ENCODE measurements at places on chromosomes 3 and 15. TPM values are rescaled to one million over a fixed set of nuclear protein-coding genes. Genes with fewer than 3 reads are reported as not detected.

Gene PML
- total RNA-seq: 116 TPM

- no peaks in the 10 kb centered on the region for H3K36me3 ChIP-seq
- no peak for DNase-seq
- H3K4me3 ChIP-seq: no peak overlapping the region
- no peaks in the 10 kb centered on the region for H3K4me1 ChIP-seq
These were observed 1039.8 kb upstream of the SEMA6D start for GRCh38 chr15:46677491-46677890.

- H3K36me3 ChIP-seq: no peaks in the 10 kb centered on the region
- DNase-seq: no peak
- H3K4me3 ChIP-seq: no peak overlapping the region
- no peak overlapping the region for H3K27ac ChIP-seq
- no peaks in the 10 kb centered on the region for H3K27me3 ChIP-seq
These were observed 5.1 kb upstream of the TM6SF1 start for GRCh38 chr15:83102346-83102745.

DNA sequence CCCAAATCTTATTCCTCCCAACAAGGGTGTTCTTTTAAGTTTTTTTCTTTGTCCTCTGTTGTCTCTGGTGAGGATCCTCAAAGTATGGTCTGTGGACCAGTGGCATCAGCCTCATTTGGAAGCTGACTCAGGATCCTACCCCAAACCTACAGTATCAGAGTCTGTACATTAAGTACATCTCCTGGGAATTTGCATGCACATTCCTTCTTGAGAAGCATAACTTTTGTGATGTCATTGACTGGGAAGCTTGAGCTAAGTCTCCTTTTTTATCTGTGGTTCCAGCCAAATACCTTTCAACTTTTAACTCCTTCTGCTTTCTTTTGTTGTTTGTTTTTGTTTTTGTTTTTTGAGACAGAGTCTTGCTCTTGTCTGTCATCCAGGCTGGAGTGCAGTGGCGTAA is 40.5 kb downstream of the ARMC8 start:
- no peaks in the 10 kb centered on the region for H3K4me1 ChIP-seq
- DNase-seq: no peak
- no peaks in the 10 kb centered on the region for H3K27me3 ChIP-seq
- no peaks in the 10 kb centered on the region for H3K36me3 ChIP-seq
- H3K27ac ChIP-seq: no peak overlapping the region
- no peak overlapping the region for H3K4me3 ChIP-seq

GRCh38 chr15:23954931-23955330 is 267.8 kb upstream of the NDN start:
- no peak overlapping the region for H3K4me3 ChIP-seq
- H3K27ac ChIP-seq: no peak overlapping the region
- no peaks in the 10 kb centered on the region for H3K36me3 ChIP-seq
- H3K27me3 ChIP-seq: no peaks in the 10 kb centered on the region
- no peak for DNase-seq

DNA sequence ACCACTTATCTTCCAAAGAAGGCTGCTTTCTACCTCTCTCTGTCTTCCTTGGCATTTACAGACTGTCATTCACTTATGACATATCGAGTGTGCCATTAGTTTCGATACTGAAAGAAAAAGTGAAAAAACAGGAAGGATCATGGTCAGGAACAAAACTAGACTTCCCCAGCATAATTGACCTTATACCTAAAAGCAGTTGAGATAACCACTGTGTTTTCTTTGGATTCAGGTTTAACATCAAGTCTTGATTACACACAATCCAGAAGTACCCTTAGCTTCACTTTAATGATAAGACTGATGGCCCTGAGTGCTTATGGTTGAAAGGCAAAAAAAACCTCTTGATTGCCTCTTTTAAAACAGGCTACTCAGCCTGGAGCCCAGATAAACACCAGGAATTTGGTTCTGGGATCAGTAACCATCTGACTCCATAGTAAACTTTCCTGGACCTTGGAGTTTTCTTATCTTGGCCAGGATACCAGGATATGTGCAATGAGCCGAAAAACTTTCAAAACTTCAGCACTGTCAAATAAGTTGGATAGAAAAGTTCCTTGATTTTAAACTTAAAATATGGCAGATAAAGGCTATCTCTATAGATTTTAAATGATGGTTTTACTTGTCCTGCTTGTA is 5.0 kb upstream of the UACA start:
- no peaks in the 10 kb centered on the region for H3K4me1 ChIP-seq
- no peaks in the 10 kb centered on the region for H3K27me3 ChIP-seq
- H3K4me3 ChIP-seq: peak overlapping the region; percentile 9
- DNase-seq: no peak
- no peak overlapping the region for H3K27ac ChIP-seq

- H3K27ac ChIP-seq: no peak overlapping the region
- H3K4me1 ChIP-seq: no peaks in the 10 kb centered on the region
- no peaks in the 10 kb centered on the region for H3K36me3 ChIP-seq
- no peaks in the 10 kb centered on the region for H3K27me3 ChIP-seq
- no peak for DNase-seq
- H3K4me3 ChIP-seq: no peak overlapping the region
These were observed 10.0 kb upstream of the ST8SIA2 start for GRCh38 chr15:92383519-92384324.

DNA sequence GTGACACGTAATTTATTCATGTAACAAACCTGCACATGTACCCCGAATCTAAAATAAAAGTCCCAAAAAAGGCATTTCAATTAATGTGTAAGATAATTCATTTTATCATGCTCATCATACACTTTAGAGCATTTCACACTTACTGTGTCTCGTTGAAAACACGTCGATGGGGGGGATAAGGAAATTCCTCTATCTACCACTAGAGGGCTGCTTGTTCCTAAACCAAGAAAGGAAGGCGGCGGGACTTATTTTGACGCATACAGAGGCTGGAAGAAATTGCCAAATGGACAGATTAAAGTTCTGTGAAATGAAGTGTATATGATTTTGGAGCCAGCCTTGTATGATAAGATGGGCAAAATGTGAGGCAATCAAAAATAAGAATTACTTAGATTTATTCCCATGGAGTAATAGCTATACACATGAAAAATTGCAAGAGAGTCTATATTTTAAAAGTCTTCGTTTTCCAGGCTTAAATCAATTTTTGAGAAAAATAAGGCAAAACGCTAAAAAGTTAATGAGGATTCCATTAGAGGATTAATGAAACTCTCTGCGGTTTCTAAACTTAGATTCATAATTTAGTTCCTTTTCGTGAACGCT is 346.8 kb downstream of the CNTN3 start:
- no peak overlapping the region for H3K27ac ChIP-seq
- no peak overlapping the region for H3K4me3 ChIP-seq
- no peaks in the 10 kb centered on the region for H3K36me3 ChIP-seq
- H3K27me3 ChIP-seq: no peaks in the 10 kb centered on the region

- H3K4me1 ChIP-seq: no peaks in the 10 kb centered on the region
- no peaks in the 10 kb centered on the region for H3K27me3 ChIP-seq
- no peaks in the 10 kb centered on the region for H3K36me3 ChIP-seq
These were observed 188.0 kb downstream of the SOX2 start for GRCh38 chr3:181899702-181900101.

GRCh38 chr15:41150279-41150678 is 34.2 kb upstream of the INO80 start:
- no peak overlapping the region for H3K4me3 ChIP-seq
- H3K27ac ChIP-seq: no peak overlapping the region
- no peaks in the 10 kb centered on the region for H3K4me1 ChIP-seq
- H3K27me3 ChIP-seq: no peaks in the 10 kb centered on the region

DNA sequence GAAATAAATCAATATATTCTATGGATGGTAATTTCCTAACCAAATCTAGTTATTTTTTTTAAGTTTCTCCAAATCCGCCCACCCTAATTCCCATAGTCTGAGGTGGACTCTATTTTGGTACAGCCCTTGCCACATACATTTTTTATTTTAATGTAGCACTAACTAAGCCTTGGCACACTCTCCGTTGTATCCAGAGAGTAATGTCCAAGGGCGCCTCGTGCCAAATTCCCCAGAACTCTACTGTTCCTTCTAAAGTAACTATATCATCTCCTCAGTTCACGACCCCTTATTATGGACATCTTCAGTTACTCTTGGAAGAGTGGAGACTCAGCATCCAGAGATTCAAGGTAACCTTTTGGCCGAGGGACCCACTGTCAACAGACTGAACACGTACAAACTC is 1.3 kb downstream of the VGLL3 start:
- peaks cover 8% of the 10 kb centered on the region for H3K27me3 ChIP-seq
- H3K27ac ChIP-seq: no peak overlapping the region
- peaks cover 6% of the 10 kb centered on the region for H3K4me1 ChIP-seq

- no peak overlapping the region for H3K27ac ChIP-seq
- no peaks in the 10 kb centered on the region for H3K36me3 ChIP-seq
- H3K4me1 ChIP-seq: no peaks in the 10 kb centered on the region
- H3K27me3 ChIP-seq: no peaks in the 10 kb centered on the region
These were observed 43.2 kb upstream of the TSEN2 start for GRCh38 chr3:12440927-12441714.

Gene BCL6
- 16.1 TPM for total RNA-seq

GRCh38 chr3:129065016-129065719 is 4.6 kb downstream of the GP9 start:
- no peaks in the 10 kb centered on the region for H3K36me3 ChIP-seq
- H3K4me3 ChIP-seq: no peak overlapping the region
- no peaks in the 10 kb centered on the region for H3K27me3 ChIP-seq
- no peaks in the 10 kb centered on the region for H3K4me1 ChIP-seq
- peak; percentile 64 for DNase-seq

DNA sequence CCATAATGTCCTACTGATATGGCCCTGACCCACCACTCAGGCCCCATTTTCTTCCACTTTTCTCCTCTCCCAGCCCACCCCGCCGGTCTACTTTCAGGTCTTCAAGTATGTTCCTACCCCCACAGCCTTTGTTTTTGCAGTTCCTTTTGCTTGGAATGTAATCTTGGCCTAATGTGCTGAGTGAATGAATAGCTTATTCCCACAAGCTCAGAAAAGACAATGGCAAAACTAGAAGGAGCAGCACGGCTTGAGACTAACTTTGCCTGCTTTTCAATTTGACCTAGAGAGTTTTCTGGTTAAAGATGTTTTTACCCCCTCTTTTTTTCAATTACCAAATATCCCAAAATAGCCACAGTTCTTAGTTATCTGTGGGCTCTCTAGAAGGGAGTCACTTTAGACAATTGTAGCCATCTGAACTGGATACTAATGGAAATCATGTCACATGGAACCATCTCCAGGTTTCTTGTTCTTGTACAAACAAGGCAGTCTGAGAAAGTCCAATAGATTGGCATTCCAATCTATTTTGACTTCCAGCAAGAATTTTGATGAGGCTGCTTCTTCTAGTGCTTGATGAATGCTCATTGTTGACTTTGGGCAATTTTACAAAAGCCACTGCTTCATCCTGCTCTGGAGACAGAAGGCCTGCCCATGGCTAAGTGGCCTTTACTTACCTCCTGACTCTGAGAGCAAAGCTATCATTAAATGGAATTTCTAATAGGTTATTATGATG is 16.3 kb upstream of the LMCD1 start:
- H3K27ac ChIP-seq: no peak overlapping the region
- H3K4me3 ChIP-seq: no peak overlapping the region
- no peaks in the 10 kb centered on the region for H3K4me1 ChIP-seq
- H3K27me3 ChIP-seq: no peaks in the 10 kb centered on the region
- DNase-seq: no peak
- no peaks in the 10 kb centered on the region for H3K36me3 ChIP-seq

GRCh38 chr3:112333002-112333380 is at the start of gene CD200:
Gene CD200, plus strand, starts transcription at chr3:112333156. Its CDS starts 57 bp downstream, at chr3:112333213.
- H3K27me3 ChIP-seq: no peaks in the 10 kb centered on the region
- no peaks in the 10 kb centered on the region for H3K36me3 ChIP-seq
- peak within 1 kb of the TSS; percentile 57 for H3K4me3 ChIP-seq
- DNase-seq: peak; percentile 74

GRCh38 chr15:39588531-39589192 is 7.8 kb downstream of the THBS1 start:
- H3K27me3 ChIP-seq: no peaks in the 10 kb centered on the region
- no peaks in the 10 kb centered on the region for H3K36me3 ChIP-seq
- H3K4me1 ChIP-seq: peaks cover 12% of the 10 kb centered on the region
- DNase-seq: no peak
- H3K4me3 ChIP-seq: no peak overlapping the region
- H3K27ac ChIP-seq: no peak overlapping the region

Gene STRIT1
- total RNA-seq: not detected

DNA sequence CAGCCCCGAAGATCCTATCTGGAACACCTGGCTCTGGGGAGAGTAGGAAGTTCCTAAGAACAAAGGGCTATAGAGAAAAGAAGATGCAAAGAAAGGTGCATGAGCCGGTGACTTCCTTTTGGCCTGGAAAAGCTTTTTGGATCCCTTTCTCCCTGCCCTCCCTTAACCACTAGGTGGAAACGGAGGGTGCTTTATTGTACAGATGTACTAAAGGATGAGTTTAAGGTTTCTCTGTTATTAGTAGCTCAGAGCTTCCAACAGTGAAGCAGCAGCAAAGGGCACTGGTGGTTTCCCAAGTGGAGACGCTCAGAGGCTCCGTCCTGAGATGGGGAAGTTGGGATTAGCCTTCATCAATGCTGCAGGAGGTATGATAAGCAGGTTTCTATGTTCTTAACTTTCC is 5.9 kb upstream of the ADGRG7 start:
- H3K27ac ChIP-seq: peak overlapping the region; percentile 4
- H3K27me3 ChIP-seq: no peaks in the 10 kb centered on the region
- H3K36me3 ChIP-seq: no peaks in the 10 kb centered on the region
- DNase-seq: no peak
- H3K4me3 ChIP-seq: no peak overlapping the region
- H3K4me1 ChIP-seq: no peaks in the 10 kb centered on the region

GRCh38 chr15:64987136-64987535 is 2.6 kb downstream of the SPG21 start:
- H3K27ac ChIP-seq: no peak overlapping the region
- no peaks in the 10 kb centered on the region for H3K4me1 ChIP-seq
- no peaks in the 10 kb centered on the region for H3K36me3 ChIP-seq
- H3K4me3 ChIP-seq: no peak overlapping the region

Gene FAM107A
- 11.0 TPM for total RNA-seq

DNA sequence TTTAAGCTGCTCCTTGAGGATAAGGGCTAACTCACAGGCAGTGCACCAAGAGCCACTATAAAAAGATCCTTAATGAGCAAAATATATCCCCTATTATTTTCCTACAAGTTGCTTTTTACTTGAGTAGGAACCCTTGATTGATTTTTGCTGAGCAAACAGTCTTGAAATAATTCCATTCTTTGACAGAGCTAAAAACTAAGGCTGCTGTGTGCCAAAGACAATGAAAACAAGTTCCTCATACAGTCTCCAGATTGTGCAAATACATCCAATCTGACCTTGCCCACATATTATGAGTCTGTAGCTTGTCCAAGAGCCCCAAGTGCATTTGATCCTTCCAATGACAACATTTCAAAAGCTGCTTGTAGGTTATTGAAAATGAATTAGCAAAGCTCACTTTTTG is 15.0 kb downstream of the PRKAR2A start:
- no peak overlapping the region for H3K27ac ChIP-seq
- H3K36me3 ChIP-seq: no peaks in the 10 kb centered on the region
- no peaks in the 10 kb centered on the region for H3K27me3 ChIP-seq
- H3K4me3 ChIP-seq: no peak overlapping the region
- no peaks in the 10 kb centered on the region for H3K4me1 ChIP-seq

DNA sequence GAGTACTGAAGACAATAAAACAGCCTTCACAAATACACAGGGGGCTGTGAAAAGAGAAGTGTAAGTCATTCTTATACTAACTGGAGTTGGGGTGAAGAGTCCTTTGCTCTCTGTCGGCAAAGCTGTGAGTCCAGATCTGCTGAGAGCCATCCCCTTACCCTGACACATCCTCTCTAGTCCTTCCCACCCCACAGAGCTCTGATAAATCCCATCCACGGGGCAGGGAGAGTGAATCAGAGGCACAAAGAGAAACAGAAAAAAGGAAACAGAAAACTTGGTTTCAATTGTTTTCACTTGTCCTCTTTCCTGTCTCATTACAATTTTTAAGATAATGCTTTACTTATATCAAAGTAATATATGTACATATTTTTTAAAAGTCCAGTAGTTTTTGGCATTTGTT is 18.2 kb upstream of the ZNF639 start:
- H3K4me1 ChIP-seq: no peaks in the 10 kb centered on the region
- H3K4me3 ChIP-seq: no peak overlapping the region
- no peak for DNase-seq
- H3K27ac ChIP-seq: no peak overlapping the region

Gene NR1I2
- 572 TPM for total RNA-seq

Measured in Peyer's patch (tissue), 4 donors.